ENCODE measurements at places on chromosomes 4 and X.

- DNase-seq = peak; percentile 76
Measured at GRCh38 chrX:38561126-38561868, at the start of gene TSPAN7. Gene TSPAN7 (plus strand): TSS chrX:38561542. CDS start chrX:38561547, 5 bp downstream.

DNA sequence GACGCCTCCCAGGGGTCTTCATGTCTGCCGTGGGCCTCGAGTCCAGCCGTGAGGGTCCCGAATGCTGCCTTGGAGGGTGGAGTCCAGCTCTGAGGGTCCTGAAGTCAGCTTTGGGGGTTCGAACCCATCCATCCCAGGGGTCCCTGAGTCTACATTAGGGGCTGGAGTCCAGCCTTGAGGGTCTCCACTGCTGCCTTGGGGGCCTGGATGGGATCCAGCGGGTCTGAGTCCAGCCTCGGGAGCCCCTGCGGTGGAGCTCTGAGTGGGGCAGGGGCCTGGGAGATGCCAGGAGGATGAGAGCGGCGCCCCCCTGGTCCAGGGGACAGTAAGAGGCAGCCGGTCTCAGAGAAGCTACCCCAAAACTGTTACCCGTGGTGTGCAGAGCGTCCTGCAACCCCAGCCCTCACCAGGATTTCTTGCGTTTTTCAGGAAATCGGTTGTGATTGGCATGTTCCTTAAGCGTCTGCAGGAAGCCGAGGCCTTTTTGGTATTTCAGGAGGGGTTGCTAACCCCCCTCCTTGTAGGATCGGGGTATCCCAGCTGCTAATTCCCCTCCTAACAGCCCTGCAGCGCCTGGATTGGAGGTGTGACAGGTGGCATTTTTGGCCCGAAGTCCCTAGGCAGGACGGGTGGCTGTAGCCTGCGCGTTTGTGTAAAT is 1.7 kb upstream of the GTPBP6 start:
- no peak for DNase-seq

DNA sequence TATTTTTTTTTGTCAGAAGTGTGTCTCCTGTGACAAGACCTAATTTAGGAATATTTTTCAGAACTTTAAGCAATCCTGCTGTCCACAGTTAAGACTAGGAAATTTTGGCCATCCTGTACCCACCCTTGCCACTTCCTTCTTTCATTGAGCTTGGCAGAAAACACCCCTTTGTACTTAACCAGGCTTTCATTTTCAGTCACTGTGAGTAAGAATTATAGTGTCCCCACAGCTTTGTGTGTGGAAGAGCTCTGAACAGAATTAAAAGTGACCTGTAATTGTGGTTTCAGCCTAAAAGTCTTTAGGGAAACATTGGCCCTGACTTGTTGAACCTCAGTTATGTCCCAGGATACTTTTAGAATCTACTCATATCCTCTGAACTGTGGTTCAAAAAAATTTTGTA is 153.7 kb upstream of the BMP3 start:
- no peak for DNase-seq

GRCh38 chr4:39514888-39515401 is 12.3 kb downstream of the UGDH start:
- DNase-seq = no peak

DNA sequence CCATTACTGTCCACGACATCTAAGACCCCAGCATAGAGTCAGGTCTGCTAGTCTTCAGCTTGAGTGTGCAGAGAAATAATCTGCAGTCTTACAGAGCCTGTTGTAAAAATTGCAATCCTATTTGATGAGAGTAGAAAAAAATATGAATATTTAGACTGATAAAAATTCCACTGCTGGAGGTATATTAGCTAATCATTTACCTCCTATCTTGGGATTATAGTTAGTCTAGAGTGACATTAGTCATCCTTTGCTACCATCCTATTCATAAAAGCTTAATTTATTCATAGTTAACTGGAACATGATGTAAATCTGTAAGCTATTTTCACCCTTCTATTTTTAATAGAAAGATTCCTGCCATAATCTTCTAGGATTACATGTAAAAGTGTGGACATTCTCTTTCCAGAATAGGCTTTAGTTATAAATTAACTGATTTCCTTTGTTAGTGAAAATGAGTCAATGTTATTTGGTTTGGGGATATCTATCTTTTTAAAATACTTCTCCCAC is 26.7 kb downstream of the C4orf54 start:
- no peak for DNase-seq

DNA sequence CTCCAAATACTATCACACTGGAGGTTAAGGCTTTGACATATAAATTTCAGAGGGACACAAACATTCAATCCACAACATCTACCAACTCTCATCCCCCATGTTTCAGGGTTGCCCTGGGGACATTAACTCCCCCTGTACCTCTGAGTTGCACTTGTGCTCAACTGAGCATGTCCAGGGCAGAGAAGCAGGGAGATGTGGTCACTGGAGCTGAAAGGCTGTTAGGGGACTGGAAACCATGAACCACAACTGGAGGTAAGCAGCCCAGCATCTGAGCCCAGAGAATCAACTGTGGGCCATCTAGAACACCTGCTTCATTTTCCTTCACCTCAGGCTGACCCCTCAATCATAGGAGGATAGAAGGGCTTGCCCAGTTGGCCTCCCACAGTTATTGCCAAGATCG is 641.1 kb downstream of the MID1IP1 start:
- DNase-seq = no peak

DNA sequence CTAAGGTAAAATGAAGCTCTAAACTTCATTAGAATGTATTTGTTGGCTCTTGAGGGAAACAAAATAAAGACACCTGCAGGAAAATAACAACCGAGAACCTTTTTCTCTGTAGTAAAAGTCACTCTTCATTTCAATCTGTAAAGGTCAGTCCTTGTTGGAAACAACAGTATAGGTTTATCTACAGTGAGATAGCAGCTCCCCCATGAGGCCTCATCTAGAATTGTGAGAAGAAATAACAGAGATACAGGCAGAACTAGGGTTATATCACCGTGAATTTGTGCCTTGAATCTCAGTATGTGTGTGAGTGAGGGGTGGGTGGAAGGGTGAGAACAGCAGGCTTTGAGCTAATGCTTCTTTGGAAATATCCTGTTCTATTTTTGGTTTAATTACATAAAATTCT is 107.8 kb upstream of the FMR1 start:
- DNase-seq = no peak

GRCh38 chr4:169770416-169770815 is 12.7 kb upstream of the HPF1 start:
- DNase-seq = no peak

GRCh38 chrX:2463973-2464676 is 36.7 kb downstream of the DHRSX start:
- no peak for DNase-seq

- no peak for DNase-seq
Measured at GRCh38 chrX:115535844-115536243, 25.1 kb upstream of the PLS3 start.

GRCh38 chr4:6095023-6095752 is 77.0 kb upstream of the C4orf50 start:
- DNase-seq = peak; percentile 29

DNA sequence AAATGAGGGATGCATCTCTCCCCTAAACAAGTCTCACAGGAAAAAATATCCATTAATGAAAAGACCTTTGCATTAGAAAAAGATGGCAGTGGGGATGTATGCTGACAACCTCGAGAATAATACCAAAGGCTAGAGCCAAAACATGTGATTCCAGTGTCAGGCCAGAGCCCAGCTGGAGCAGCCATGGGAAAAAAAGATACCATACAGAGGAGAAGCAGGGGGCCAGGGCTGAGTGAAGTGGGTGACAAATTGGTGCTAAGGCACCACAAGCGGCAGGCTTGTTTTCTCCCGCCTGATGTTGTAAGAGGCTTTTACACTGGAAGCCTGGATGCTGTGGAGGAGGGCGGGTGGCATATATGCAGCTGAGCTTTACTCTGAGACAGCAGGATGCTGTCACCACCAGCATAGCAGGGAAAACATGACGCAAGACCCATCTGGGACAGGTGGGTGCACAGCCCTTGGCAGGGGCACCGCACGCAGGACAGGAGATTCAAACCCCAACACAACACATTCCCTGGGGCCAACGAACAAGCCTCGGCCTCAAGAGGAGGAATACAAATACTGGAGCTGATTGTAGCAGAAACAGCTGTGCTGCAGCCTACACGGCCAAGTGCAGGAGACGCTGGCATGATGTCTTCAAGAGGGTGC is 91.9 kb downstream of the TSPAN5 start:
- DNase-seq = no peak

GRCh38 chr4:80197601-80198440 is 518 bp downstream of the PRDM8 start:
- no peak for DNase-seq

- DNase-seq = no peak
Measured at GRCh38 chr4:131499141-131499873, 1649.8 kb upstream of the PCDH10 start.

- DNase-seq = no peak
Measured at GRCh38 chrX:114626323-114626722, 42.4 kb downstream of the HTR2C start.
